Epithelial cell of alveolus of lung (primary cell): ENCODE measurements at places on chromosomes 2 and 18. TPM values are rescaled to one million over a fixed set of nuclear protein-coding genes. Genes with fewer than 3 reads are reported as not detected.

VIT gene
- 0.39 TPM in 1 of 2 replicates, not detected in the other for total RNA-seq

IL1RN gene
- total RNA-seq: 0.13 TPM in 1 of 2 replicates, not detected in the other

RPRM gene
- total RNA-seq: not detected in 2 replicates

L3MBTL4 gene
- 0.24 and 1.3 TPM in 2 replicates for total RNA-seq

LRRC30 gene
- total RNA-seq: not detected in 2 replicates

CCDC68 gene
- total RNA-seq: 20.2 and 36.8 TPM in 2 replicates

KCNIP3 gene
- 0.78 and 0.96 TPM in 2 replicates for total RNA-seq

CACNB4 gene
- under 0.01 and 0.32 TPM in 2 replicates for total RNA-seq

ZC3H8 gene
- total RNA-seq: 0.64 and 2.5 TPM in 2 replicates

GATA6 gene
- total RNA-seq: 27.4 and 38.5 TPM in 2 replicates

SCYGR4 gene
- not detected in 2 replicates for total RNA-seq

UPP2 gene
- total RNA-seq: not detected in 2 replicates

OSBPL6 gene
- 2.9 and 11.2 TPM in 2 replicates for total RNA-seq

TRABD2A gene
- total RNA-seq: 5.3 and 16.3 TPM in 2 replicates

OR6B2 gene
- total RNA-seq: not detected in 2 replicates

GRB14 gene
- 1.3 TPM in 1 of 2 replicates, not detected in the other for total RNA-seq

FBLN7 gene
- 0.52 and 1.8 TPM in 2 replicates for total RNA-seq

MYO5B gene
- 2.3 TPM in 1 of 2 replicates, not detected in the other for total RNA-seq

TUBB8B gene
- not detected in 2 replicates for total RNA-seq

BCL11A gene
- total RNA-seq: 2.5 and 5.4 TPM in 2 replicates

UGT1A3 gene
- total RNA-seq: not detected in 2 replicates

ALLC gene
- not detected in 2 replicates for total RNA-seq

CNDP2 gene
- total RNA-seq: 31.1 and 58.6 TPM in 2 replicates

UGT1A6 gene
- total RNA-seq: not detected in 2 replicates

PLA2R1 gene
- 2.0 and 3.0 TPM in 2 replicates for total RNA-seq

SDC1 gene
- 12.1 and 32.2 TPM in 2 replicates for total RNA-seq

COL4A4 gene
- 0.32 and 0.91 TPM in 2 replicates for total RNA-seq

SPDYA gene
- 0.13 TPM in 1 of 2 replicates, not detected in the other for total RNA-seq

POTEI gene
- total RNA-seq: not detected in 2 replicates

TXNDC2 gene
- total RNA-seq: 0.64 TPM in 1 of 2 replicates, not detected in the other

SLC5A7 gene
- total RNA-seq: not detected in 2 replicates

VAMP8 gene
- total RNA-seq: 3.2 and 13.1 TPM in 2 replicates

HOXD9 gene
- not detected in 2 replicates for total RNA-seq

CNGA3 gene
- not detected in 2 replicates for total RNA-seq

SERPINB5 gene
- total RNA-seq: 1.0 and 1.8 TPM in 2 replicates

CPO gene
- not detected in 2 replicates for total RNA-seq
